ENCODE measurements at places on chromosomes 1 and 21.
A peak's percentile ranks its signal among the peaks of the same experiment; 100 is the strongest.

- no peak for DNase-seq
Measured at GRCh38 chr1:19635646-19636045, 8.5 kb upstream of the NBL1 start.

GRCh38 chr1:179015396-179015795, 10.3 kb upstream of the FAM20B start:
- no peak for DNase-seq

DNA sequence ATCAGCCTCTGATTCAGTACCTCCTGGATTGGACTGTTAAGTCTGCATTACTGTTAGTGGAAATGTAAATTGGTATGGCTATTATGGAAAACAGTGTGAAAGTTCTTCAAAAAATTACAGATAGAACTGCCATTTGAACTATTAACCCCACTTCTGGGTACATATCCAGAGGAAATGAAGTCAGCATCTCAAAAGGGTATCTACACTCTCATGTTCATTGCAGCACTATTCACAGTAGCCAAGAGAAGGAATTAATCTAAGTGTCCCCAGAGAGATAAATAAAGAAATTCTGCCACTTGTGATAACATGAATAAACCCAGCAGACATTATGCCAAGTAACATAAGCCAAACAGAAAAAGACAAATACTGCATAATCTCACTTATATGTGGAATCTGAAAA, 676.0 kb downstream of the PLA2G4A start:
- no peak for DNase-seq

- DNase-seq: no peak
Measured at GRCh38 chr1:101738475-101738874, 258.3 kb downstream of the OLFM3 start.

- no peak for DNase-seq
Measured at GRCh38 chr1:233113009-233113879, 162.8 kb downstream of the NTPCR start.

DNA sequence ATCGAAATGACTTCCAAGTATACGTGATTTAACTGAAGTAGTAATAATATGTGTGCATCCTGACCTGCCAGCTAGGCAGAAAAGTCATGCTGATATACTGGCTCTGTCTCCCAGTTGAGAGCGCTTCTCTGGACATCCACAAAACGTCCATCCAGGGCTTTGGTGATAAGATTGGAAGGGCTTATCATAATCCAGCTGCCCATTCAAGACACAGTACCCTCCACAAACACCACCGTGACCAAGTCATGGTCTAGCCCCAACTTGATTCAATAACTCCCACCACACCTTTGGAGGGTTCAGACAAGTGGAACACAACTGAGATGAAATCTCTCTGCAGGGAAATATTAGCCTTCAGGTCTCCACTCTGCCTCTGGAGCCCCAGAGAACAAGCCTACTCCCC, 76.2 kb downstream of the CD46 start:
- DNase-seq: no peak

GRCh38 chr1:229781453-229781852, 155.4 kb downstream of the URB2 start:
- no peak for DNase-seq

DNA sequence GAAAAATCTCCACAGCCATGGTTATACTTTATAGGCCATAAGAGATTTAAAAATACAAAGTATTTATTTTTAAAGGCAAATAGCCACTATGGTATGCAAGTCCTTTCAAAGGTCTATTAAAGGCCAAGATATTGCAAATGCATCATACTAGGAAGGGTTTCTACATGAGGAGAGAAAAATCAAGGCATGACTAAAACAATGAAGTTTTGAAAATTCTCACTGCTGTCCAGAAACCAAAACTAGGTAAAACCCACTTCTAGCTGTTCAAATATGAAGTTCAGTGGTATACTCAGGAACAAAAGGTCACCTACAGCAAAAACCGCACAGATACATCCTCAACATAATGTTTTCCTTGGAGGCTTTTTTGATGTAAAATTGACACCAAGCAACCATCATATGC, 75.0 kb downstream of the EPS15 start:
- DNase-seq: no peak

GRCh38 chr1:84573481-84573966, 716 bp downstream of the CTBS start:
- no peak for DNase-seq

- no peak for DNase-seq
Measured at GRCh38 chr1:162846256-162847212, 14.4 kb downstream of the CCDC190 start.

DNA sequence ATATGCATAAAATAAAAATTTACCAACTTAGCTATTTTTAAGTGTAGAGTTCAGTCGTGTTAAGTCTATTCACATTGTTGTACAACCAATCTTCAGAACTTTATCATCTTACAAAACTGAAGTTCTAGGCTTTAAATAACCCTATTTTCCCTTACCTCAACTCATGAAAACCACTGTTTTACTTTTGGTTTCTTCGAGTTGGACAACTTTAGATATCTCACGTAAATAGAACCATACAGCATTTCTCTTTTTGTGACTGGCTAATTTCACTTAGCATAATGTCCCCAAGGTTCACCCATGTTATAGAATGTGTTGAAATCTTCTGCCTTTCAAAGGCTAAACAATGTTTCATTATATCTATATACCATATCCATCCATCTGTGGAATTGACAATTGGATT, 819.0 kb upstream of the ADGRL4 start:
- no peak for DNase-seq

DNA sequence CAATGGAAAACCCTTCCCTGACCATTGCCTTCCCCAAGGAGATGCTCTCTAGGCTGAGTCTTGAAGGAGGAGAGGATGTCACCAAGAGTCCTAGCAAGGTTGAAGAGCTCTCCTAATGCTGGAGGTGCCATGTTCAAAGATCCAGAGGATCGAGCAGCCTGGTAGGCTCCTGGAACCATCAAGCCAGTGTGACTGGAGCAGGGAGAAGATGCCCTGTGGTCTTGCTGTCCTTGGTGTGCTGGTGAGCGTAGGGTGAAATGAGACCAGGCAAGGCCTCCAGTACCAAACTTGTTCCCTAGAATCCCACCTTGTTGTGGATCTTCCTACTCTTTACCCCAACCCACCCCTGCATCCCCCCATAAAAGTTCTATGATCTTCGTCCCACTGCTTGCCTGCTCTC, 46.6 kb upstream of the GALNT2 start:
- no peak for DNase-seq

GRCh38 chr21:43826623-43826974, 37.2 kb downstream of the RRP1 start:
- no peak for DNase-seq

GRCh38 chr1:244050835-244051444, at the start of gene ZBTB18:
ZBTB18 (plus strand) TSS chr1:244051283; CDS start chr1:244051432, 149 bp downstream.
- DNase-seq: no peak

DNA sequence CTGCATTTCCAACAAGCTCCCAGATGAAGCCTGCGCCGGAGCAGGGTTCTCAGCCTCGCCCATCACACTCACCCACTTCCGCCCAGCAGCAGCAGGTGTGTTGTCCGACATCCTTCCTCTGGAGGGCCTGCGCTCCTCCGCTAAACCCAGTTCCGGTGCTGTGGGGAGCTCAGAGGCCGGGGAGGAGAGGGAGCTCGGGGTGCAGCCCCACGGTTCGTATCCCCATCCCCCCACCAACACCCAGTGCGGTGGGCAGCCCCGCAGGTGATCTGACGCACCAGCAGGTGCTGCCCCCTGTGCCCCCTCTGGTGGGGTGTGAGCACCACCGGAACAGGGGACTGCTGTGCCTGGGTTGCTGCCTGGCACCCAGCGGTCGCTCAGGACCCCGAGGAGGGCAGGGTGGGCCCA, 3.4 kb upstream of the PEX10 start:
- DNase-seq: no peak

DNA sequence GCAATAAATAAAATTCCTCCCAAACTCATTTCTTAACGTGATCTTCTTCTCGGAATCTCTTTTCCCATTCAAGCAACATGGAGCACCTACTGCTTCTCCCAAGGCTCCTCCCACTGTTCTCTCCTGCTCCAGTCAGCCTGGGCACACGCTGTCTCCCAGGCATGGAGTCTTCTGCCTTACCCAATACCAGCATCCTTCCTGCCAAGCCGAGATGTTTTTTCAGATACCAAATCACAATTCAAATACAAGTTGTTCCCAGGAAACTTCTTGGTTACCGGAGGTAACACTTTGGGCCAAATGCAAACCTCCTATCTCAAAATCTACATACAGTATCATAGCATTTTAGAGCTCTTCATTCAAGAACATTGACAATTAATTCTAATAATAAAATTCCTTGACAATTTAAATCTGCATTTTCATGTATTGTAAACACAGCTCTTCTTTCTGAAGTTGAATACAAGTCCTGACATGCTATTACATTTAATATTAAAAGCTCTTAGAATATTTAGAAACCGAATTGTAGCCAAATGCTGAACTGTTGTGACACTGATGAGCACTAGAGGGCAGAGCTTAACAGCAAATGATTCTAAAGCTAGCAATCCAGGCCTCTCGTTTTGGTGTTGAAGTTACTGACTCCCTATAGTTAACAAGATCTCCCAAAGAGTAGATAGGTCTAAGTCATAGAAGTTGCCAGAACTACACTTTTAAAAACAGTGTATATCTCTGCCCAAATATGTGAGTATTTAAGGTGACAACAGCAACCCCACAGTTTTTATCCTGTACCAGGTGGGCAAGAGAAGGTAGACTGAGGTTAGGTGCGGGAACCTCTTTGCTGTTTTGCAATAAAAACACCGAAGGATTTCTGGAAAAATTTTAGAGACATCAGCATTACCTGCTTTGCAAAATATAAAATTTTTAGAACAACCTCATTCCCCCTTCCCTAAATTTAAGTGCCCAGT, 52.3 kb downstream of the BCAR3 start:
- peak; percentile 8 for DNase-seq

GRCh38 chr1:36150296-36151133, 1.2 kb upstream of the TRAPPC3 start:
- DNase-seq: peak; percentile 37

- DNase-seq: no peak
Measured at GRCh38 chr1:236168716-236169429, 26.5 kb downstream of the GPR137B start.

DNA sequence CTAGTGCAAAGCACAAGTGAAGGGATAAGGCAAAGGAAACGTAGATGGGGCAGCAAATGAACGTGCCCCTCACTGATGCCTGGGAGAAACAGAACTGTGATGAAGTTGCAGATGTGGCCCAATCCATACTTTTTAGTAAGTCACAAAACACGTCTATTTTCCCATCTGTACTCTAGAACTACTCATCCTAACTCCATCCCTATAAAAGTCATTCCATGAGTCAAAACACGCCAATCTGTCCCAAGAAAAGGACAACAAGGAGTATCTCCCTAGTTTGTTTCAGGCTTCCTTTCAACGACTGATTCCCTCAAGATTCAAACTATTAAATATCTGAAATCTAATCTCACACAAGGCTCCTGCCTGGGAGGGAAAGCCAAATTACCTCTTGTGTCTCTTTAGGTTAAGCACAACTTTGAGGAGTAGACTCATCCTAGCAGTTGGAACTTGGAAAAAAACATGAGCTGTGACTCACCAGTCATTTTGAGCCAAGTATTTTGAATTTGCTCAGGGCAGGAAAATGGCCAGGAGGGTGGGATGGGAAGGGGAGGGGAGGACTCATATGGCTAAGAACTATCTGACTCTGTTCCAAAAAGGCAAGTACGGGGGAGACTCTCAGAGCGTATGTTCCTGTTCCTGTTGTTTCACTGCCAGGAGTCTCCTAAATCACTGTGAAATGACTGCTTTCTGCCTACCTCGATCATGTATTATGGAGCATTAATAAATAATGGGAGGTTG, 214.5 kb upstream of the CAMK1G start:
- DNase-seq: no peak

DNA sequence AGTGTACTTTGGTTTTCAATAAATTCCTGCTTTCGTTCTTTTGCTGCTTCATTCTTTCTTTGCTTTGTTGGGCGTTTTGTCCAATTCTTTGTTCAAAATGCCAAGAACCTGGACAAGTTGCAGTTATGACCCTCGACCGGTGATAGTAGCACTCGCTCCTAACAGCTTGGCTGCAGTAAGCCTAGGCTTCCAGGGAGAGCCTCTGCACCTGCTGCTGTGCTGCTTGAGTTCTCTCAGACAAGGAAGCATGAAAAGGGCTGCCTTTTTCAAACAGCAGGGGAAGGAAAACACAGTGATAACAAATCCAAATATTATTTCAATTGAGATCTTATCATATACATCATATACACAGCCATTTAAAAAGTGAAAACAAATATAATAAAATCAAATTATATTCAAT, 12.8 kb upstream of the RIPK4 start:
- no peak for DNase-seq

DNA sequence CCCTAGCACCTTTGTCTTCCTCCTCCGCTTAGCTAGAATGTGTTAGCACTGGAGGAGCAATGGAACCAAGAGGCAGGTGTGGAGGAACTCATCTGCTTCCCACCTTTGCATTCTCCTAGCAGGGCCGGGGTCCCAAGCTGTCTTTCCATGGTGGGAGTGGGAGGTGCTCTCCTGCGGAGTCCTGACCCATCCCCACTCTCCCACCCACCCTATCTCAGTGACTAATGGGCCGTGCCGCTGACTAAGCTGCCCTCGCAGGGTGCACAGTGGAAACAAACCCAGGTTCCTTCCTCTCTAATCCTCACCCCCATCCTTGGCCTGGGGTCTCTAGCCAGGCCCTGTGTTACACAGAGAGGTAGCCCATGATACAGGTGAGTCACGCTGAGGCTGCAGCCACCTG, 177.5 kb downstream of the HIVEP3 start:
- no peak for DNase-seq

- no peak for DNase-seq
Measured at GRCh38 chr1:176619261-176619660, 156.3 kb downstream of the PAPPA2 start.

DNA sequence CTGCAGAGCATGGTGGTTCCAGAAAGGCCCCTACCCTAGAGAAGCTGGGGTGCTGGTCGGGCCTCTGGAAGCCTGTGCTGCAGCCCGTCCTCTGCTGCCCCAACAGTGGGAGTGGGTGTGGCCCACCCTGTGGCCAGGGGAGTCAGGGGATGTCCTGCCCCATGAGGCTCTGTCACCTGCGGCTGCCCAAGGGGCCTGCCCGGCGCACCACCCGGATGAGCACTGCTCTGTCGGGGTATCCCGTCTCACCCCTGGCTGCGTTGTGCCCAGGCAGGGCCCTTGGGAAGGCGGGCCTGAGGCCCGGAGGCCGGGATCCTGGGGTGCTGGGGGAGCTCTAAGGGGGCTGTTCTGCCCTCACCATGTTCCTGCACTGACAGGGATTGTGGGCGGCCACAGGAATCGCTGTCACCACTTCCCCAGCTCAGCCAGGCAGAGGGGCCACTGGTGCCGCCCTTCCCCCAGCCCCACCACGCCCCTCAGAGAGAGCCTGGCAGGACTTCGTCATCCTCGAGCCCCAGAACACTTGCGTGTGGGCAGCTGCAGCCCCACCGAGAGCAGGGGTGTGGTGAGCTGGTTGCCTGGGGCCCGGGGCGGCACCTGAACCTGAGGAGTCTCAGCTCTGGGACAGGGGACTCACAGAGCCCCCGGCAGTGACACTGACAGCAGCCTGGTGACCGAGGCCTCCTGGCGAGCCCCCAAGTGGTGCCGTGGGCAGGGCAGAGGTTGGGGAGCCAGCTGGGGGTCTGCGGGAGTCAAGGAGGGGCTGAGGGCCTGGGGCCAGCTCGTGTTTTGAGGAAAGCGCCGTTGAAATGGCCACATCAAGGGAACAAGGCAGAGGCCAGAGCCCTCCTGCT, 20.2 kb downstream of the PANK4 start:
- DNase-seq: no peak
